ENCODE measurements at places on chromosomes 16 and 17.

GRCh38 chr17:50169881-50170459, 4.2 kb downstream of the SGCA start:
- no peak overlapping the region for H3K27ac ChIP-seq
- no peaks in the 10 kb centered on the region for H3K27me3 ChIP-seq
- no peak overlapping the region for H3K4me3 ChIP-seq
- no peak for DNase-seq

- H3K4me3 ChIP-seq = peak overlapping the region; percentile 44
- no peak for DNase-seq
- no peaks in the 10 kb centered on the region for H3K36me3 ChIP-seq
- H3K4me1 ChIP-seq = peaks cover 58% of the 10 kb centered on the region
- no peaks in the 10 kb centered on the region for H3K27me3 ChIP-seq
These were observed 2.5 kb downstream of the UBE2I start for GRCh38 chr16:1311738-1312466.

GRCh38 chr16:56742030-56742984, 12.4 kb downstream of the NUP93 start:
- no peaks in the 10 kb centered on the region for H3K36me3 ChIP-seq
- peak overlapping the region; percentile 6 for H3K27ac ChIP-seq
- H3K4me1 ChIP-seq = no peaks in the 10 kb centered on the region

GRCh38 chr16:68700120-68700519, 37.0 kb upstream of the CDH1 start:
- peaks cover 4% of the 10 kb centered on the region for H3K4me1 ChIP-seq
- H3K36me3 ChIP-seq = no peaks in the 10 kb centered on the region
- H3K27ac ChIP-seq = no peak overlapping the region

DNA sequence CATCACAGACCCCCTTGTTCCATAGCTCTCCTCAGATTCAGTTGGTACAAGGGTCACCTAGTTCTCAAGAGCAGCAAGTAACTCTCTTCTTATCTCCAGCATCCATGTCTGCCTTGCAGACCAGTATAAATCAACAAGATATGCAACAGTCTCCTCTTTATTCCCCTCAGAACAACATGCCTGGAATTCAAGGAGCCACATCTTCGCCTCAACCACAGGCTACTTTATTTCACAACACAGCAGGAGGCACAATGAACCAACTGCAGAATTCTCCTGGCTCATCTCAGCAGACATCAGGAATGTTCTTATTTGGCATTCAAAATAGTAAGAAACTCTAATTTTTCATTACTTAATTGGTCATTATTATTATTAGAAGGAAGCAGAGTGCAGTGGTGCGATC, 32.4 kb downstream of the NQO1 start:
- no peaks in the 10 kb centered on the region for H3K4me1 ChIP-seq
- H3K36me3 ChIP-seq = peaks cover 7% of the 10 kb centered on the region
- H3K27ac ChIP-seq = no peak overlapping the region
- no peak for DNase-seq
- no peaks in the 10 kb centered on the region for H3K27me3 ChIP-seq
- no peak overlapping the region for H3K4me3 ChIP-seq

DNA sequence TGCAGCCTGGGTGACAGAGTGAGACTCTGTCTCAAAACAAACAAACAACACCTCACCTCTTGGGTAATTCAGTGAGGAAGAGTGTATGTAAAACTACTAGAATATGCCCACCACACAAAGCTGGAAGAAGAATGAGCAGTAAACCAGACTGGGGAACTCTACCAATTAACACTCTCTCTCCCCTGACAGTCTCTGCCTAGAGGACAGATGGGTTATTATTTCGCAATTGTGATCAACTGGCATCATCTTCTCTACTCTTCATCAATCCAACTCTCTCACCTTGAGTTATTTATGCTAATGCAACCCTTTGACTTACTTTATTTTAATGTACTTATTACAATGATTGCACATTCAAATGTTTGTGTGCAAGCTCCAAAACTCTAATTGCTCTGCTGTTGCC, 205.6 kb downstream of the XYLT1 start:
- H3K4me3 ChIP-seq = no peak overlapping the region
- no peak for DNase-seq
- no peak overlapping the region for H3K27ac ChIP-seq
- no peaks in the 10 kb centered on the region for H3K36me3 ChIP-seq
- H3K27me3 ChIP-seq = no peaks in the 10 kb centered on the region

DNA sequence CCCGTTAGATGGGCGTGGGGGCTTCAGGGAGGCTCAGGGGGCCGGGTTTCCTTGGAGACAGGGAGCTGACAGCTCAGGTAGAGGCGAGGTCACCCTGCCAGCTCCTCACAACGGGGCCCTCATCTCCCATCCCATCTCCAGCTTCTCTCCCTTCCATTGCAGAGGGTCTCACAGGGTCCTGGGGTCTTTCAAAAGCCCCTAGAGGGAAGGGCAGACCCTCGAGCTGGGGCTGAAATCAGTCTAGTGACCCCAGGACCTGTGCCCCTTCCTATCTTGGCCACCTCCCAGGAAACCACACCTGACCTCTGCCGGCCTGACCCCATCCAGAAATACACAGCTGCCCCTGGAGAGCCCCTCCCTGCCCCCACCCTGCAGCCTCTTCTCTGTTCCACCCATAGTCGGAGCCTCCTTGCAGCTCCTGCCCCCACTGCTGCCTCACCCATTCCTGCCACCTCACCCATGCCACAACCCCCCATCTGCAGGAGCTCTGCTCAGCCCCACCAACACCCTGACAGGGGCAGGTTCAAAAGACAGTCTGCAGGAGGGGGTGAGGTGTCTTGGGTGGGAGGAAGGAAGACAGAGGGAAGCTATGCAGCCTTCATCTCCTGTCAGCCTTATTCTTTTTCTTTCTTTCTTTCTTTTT, 23.4 kb downstream of the PIK3R5 start:
- H3K36me3 ChIP-seq = no peaks in the 10 kb centered on the region
- H3K27me3 ChIP-seq = no peaks in the 10 kb centered on the region
- DNase-seq = no peak
- H3K4me1 ChIP-seq = no peaks in the 10 kb centered on the region

DNA sequence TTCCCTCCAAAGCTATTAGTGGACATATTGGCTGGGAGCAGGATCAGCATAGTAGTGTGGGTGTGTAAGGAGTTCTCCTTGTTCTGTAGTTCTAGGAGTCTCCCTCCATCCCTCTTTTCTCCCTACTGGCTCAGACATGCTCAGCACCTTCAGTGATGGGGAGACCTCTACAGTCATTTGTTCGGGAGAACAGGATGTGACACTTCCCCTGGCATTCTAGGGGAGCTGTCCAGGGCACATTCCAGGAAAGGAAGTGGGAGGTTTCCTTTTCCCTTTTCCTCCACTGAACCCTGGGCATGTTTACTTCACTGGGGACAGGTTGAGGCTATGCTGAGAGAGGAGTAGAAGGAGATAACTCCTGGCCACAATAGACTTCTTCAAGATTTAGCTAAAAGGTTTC, 86.5 kb downstream of the MYH13 start:
- no peaks in the 10 kb centered on the region for H3K27me3 ChIP-seq
- DNase-seq = no peak
- no peak overlapping the region for H3K4me3 ChIP-seq
- H3K36me3 ChIP-seq = no peaks in the 10 kb centered on the region
- H3K4me1 ChIP-seq = no peaks in the 10 kb centered on the region

- H3K36me3 ChIP-seq = no peaks in the 10 kb centered on the region
- peaks cover 27% of the 10 kb centered on the region for H3K4me1 ChIP-seq
These were observed 139.4 kb downstream of the CCDC182 start for GRCh38 chr17:57605675-57606105.

- no peak overlapping the region for H3K27ac ChIP-seq
- H3K36me3 ChIP-seq = no peaks in the 10 kb centered on the region
- H3K4me1 ChIP-seq = no peaks in the 10 kb centered on the region
- H3K27me3 ChIP-seq = no peaks in the 10 kb centered on the region
- no peak for DNase-seq
These were observed 448.1 kb upstream of the CA10 start for GRCh38 chr17:52606590-52606989.

- no peaks in the 10 kb centered on the region for H3K27me3 ChIP-seq
- no peaks in the 10 kb centered on the region for H3K4me1 ChIP-seq
- H3K4me3 ChIP-seq = no peak overlapping the region
- DNase-seq = no peak
- H3K36me3 ChIP-seq = no peaks in the 10 kb centered on the region
These were observed 530 bp upstream of the CCL22 start for GRCh38 chr16:57358086-57358420.

DNA sequence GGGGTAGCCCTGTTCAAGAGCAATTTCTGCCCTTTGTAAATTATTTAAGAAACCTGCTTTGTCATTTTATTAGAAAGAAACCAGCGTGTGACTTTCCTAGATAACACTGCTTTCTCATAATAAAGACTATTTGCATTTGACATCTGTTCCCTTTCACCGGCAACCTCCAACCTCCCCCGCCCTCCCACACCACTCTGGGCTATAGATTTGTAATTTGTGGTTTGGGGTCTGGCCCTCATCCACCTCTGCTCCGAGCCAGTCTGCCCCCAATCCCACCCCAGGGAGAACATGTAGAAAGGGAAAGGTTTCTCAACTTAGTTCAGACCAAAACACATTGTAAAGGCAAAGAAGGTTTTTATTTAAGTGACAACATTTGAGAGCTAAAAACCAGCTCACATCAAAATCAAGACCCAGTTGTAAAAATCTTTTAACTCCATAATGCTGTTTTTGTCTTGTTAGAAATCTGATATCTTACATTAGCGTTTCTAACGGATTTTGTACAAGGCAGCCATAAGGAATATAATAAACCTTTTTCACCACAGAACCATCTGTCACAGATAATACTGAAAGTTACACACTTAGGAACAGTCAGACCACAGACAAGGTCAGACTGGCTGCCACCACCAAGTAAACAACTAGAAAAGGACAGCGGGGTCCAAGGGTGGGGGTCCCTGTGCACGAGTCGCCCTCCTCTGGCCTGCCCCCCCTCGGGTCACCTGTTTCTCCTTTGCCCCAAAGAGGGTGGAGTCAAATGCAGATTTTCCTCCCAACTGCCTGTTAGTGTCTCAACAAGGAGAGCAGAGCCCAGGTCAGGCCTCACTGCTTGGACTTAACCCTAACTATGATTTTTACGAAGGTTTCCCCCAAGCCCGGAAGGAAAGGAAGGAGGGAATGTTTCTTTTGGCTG, 6.9 kb downstream of the PIMREG start:
- H3K27ac ChIP-seq = no peak overlapping the region
- H3K4me3 ChIP-seq = no peak overlapping the region
- DNase-seq = no peak
- peaks cover 7% of the 10 kb centered on the region for H3K4me1 ChIP-seq
- no peaks in the 10 kb centered on the region for H3K36me3 ChIP-seq

- H3K4me3 ChIP-seq = no peak overlapping the region
- H3K27me3 ChIP-seq = peaks cover 25% of the 10 kb centered on the region
- no peaks in the 10 kb centered on the region for H3K36me3 ChIP-seq
- no peak for DNase-seq
- H3K27ac ChIP-seq = no peak overlapping the region
These were observed 153.5 kb upstream of the RPL38 start for GRCh38 chr17:74049967-74050458.

DNA sequence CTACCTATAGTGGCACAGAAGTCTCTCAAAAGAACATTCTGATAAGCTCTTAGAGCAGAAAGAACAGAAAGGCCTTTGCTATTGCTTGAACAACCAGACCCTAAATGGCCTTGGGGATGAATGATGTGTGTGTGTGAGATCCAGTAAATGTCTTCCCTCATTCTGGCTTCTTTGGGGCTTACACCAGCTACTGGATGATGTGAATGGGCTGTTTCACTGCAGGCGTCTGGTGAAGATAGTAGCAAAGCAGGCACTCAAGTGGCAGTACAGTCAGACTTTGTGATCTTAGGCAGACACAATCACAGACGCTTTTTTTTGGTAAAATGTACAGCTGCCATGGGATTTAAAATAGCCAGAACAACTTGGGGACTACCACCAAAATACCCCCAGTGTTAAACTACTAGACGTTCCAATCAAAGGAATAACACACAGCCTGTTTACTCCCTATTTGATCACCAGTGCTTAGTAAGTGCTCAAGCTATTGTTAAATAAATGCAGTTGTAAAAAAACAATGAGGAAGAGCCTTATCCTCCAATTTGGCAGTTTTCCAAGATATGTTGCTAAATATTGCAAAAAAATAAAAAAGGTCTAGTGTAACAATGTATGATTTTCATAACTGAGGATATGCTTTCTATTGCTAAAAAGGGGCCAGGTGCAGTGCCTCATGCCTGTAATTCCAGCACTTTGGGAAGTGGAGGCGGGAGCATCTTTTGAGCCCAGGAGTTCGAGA, 17.9 kb downstream of the NDUFAB1 start:
- DNase-seq = no peak
- H3K27me3 ChIP-seq = no peaks in the 10 kb centered on the region
- no peaks in the 10 kb centered on the region for H3K4me1 ChIP-seq
- H3K27ac ChIP-seq = no peak overlapping the region

DNA sequence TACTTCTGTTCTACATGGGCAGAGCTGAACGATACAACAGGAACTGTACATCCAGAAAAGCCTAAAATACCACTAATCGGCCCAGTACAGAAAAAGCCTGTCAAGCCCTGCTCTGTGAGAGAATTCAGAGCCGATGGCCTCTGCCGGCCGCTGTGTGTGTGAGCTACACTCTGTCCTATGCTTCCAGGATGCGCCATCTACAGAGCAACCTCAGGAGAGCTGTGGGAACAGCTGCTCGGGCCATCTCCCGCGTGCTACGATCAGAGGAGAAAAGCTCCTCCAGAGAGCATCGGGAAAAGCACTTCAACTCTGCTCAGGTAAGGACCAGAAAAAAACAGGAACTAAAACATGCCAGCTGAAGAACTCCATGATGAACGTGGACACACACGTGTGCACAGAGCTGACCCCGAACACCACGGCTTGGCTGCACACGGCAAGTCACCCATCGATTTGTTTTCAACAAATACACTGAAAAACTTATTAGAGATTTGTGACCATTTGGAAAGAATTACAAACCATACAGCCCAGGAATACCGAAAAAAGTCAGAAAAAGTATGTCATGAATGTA, 115.9 kb downstream of the ANKRD11 start:
- H3K4me3 ChIP-seq = no peak overlapping the region
- H3K27ac ChIP-seq = no peak overlapping the region
- H3K4me1 ChIP-seq = no peaks in the 10 kb centered on the region
- DNase-seq = no peak
- H3K36me3 ChIP-seq = peaks cover 30% of the 10 kb centered on the region

- H3K4me3 ChIP-seq = no peak overlapping the region
- peak overlapping the region; percentile 61 for H3K27ac ChIP-seq
- no peaks in the 10 kb centered on the region for H3K27me3 ChIP-seq
These were observed 12.9 kb downstream of the MXRA7 start for GRCh38 chr17:76697702-76698465.

- no peak overlapping the region for H3K4me3 ChIP-seq
- no peaks in the 10 kb centered on the region for H3K4me1 ChIP-seq
- no peaks in the 10 kb centered on the region for H3K36me3 ChIP-seq
- no peak overlapping the region for H3K27ac ChIP-seq
These were observed 164.0 kb downstream of the MAP2K6 start for GRCh38 chr17:69578385-69578936.

DNA sequence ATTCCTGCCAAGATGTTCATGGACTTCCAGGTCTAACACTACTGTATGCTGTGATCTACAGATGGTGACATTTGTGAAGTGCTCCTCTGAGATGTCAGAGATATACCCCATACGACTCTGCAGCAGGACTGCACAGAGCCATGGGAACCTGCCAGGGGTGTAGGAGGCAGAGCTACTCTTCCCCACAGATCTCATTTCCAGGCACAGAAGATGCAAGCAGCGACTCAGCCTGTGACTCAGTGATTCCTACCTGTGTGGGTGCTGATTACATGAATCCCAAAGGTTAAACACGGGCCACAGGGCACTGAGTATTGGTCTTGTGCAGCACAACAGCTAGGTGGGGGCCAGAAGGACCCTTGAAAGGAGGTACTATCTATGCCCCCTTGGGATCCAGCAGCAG, 137.0 kb upstream of the SOX9 start:
- H3K36me3 ChIP-seq = no peaks in the 10 kb centered on the region
- no peak for DNase-seq
- H3K4me1 ChIP-seq = peaks cover 5% of the 10 kb centered on the region
- H3K27me3 ChIP-seq = no peaks in the 10 kb centered on the region
- no peak overlapping the region for H3K4me3 ChIP-seq

All from tibial nerve (tissue), 4 donors.